ENCODE measurements at places on chromosomes 16 and 17.

GRCh38 chr16:3608069-3608468 is 3.3 kb downstream of the SLX4 start:
- no peak for DNase-seq

DNA sequence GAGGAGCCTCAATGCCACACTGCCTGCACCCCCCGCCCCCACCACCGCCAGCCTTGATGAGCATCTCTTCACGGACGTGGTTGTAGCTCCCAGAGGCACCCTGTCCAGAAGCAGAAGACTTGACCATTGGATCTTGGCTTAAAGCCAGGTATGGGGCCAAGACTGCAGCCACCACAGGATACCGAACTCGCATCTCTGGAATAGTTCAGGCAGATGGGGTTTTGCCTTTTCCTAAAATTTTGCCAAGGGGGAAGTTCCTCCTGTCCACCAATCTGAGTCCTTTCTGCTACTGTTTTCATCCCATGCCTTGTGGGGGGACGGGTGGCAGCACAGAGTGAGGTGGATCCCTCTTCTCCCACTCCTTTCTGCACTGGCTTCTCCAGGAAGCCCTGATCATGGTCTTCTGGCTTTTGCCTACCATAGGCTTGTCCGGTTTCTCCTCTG is 939 bp downstream of the CORO6 start:
- DNase-seq, result no peak

- DNase-seq, result no peak
Observed at GRCh38 chr17:27293359-27293897, 486 bp upstream of the WSB1 start.

- no peak for DNase-seq
Observed at GRCh38 chr16:69531988-69532387, 33.8 kb upstream of the NFAT5 start.

DNA sequence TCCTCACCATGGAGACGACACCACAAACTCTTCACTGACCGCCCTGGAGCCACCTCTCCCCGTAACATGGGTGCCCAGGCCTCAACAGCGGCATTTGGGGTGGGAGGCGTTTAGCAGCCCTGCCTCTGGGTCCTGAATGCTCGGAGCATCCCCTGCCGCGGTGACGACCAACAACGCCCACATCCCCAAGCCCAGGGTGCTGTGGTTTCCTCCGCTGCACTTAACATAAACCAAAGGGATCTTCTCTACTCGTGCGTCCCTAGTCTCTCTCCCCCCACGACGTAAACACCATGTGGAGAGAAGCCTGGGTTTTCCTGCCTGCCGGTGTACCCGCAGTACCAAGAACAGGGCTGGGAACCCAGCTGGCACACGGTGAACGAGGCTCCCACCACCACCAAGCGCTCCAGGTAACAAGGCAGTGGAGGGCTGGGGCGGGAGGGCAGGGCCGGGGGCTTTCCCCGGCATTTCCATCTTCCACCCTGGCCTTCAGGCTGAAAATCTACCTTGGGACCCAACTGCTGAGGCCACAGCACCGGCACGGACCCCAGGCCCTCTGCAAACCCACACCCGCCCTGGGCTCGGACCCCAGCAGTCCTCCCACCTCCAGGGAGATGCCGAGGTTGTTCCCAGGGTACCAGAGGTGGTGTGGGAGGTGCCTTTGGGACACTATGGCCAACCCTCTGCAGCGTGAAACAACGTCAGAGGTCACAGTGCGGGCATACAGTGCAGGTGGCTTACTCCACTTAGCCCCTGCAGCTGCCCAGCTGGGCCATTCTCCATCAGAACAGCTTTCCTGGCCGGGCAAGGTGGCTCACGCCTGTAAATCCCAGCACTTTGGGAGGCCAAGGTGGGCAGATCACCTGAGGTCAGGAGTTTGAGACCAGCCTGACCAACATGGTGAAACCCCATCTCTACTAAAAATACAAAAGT is 54.3 kb downstream of the TIMM22 start:
- DNase-seq, result no peak
